Vagina (tissue), 2 donors: ENCODE measurements at places on chromosomes 4 and X.

DNA sequence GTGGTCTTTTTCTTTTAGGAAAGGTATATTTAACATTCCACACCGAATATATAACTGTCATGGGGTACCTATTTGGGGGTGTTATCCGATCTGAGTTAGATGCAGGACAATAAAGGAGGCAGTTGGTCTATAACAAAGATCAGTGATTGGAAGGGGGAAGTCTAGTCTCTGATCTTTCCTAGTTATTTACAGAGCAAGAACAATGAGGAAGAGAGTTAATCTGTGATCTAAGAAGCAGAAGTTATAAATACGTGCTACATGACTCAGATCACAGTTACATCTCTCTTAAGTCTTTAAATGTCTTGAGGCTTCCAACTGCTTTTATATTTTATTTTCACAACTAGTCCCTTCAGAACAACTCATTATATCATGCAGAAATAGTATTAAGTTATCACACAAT, 33.2 kb upstream of the ARMCX4 start:
- DNase-seq: no peak

- DNase-seq: no peak
Measured at GRCh38 chr4:130125467-130125866, 1029.5 kb downstream of the C4orf33 start.

DNA sequence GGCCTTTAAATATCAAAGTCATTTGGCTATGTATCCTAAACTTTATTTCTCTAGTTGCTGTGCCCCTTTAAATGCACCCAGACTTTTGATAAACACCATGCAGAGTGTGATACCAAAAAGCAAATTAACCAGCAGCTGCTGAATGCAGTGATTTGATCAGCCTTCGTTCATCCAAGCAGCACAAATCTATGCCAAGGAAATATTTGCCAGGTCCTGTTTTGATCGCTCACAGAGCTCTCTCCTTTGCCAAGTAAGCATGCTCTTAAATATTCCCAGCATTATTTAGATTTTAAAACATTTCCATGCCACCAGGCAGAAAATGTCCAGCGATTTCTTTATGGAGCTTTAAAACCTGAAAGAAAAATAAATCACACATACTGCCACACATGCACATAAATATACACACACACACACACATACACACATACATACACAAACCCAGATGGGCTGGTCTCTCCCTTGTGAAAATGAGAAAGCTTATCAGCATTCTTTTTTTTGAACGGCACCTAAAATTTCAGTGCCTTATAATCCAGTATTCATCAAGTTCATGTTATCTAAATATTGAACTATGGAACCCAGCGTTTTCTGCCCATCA, 35.7 kb downstream of the BTC start:
- no peak for DNase-seq

DNA sequence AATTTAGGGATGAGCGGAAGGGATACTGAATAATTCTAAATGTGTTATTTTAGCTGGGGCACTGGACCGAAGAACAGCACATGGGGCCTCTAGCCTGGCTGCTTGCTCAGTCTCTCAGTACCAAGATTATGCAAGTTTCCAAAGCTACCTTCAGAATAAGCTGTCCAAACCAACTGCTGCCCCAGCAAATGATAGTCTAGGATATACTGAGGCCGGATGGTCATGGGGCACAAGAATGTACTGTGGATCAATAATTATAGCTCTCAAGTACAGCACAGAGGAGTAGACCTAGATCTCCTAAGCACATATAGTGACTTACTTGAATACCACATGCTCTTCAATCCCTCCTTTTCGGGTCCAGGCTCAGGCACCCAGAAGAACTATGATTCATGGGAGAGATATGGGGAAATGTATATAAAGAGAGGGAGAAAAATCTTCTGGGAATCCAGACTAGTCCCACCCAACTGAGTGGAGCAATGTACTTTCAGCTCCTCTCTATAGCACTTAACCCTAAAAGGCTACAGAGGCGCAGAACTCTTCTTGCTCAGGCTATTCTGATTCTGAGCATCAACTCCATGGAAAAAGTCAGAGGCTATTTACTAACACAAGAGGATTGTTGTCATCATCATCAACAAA, 160.3 kb upstream of the GPC4 start:
- DNase-seq: no peak

- DNase-seq: no peak
Measured at GRCh38 chr4:6408263-6408662, 64.2 kb downstream of the PPP2R2C start.

DNA sequence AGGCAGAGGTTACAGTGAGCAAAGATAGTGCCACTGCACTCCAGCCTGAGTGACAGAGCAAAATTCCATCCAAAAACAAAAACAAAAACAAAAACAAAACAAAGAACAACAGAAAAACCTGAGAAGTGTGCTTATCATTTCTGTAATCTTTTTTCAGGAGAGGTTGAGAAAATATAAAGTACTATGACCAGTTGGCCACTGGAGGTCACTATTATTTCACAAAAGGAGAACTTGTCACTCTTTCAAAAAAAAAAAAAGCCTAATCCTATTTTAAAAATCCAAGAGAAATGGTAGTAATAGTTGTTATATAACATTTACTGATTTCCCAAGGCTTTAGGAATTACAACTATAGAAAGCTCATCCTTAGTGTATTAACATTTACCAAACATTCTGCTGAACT, 24.9 kb upstream of the RNF150 start:
- DNase-seq: no peak

- no peak for DNase-seq
Measured at GRCh38 chrX:40084471-40085101, 13.2 kb downstream of the BCOR start.

- DNase-seq: no peak
Measured at GRCh38 chr4:92599044-92599443, 295.3 kb downstream of the GRID2 start.

DNA sequence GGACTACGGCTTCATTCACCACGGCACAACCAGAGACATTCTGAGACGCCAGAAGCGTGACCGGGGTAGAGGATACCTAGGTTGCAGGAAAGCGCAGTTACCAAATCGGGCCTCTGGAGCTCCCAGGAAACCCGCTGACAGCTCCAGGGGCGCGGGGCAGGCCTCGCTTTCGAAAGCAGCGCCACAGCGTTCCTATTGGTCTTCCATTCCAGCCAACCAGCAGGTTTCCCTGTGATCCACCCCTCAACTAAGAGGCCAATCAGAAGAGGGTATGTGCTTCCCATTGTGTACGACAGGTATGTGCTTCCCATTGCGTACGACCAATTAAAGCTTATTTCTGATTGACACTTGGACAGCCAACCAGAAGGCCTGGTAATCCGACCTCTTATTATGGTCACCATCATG, 14.9 kb downstream of the SNX12 start:
- DNase-seq: no peak

DNA sequence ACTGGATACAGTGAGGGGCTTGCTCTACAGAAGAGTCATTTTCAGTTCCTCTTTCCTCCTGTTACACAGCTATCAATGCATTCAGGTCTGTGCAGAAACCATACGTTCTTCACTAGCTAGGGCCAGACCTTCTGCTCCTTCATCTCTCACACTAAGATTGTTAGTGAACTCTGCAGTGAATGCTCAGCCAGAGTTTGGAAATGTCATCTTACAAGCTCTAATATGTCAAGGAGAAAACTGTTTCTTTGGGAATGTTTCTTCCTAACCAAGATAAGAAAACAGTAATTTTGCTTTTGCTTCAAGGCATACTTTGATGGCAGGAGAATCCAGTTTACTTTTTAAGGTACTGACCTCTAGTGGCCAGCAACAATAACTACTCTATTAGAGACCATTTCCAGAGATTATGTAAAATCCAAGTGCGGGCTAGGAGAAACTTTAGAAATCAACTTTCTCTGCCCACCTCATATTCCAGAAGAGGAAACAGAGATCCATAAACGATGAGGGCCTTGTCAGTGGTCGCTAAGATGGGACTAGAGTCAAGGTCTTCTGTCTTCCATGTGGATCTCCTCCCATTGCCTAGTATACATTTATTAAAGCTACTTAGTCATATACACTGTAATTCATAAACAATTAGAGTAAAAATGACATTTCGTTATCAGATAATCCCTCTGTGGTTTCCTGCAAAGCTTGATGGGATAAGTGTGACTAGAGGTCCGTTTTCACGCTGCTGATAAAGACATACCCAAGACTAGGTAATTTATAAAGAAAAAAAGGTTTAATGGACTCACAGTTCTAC, 12.1 kb upstream of the CC2D2A start:
- no peak for DNase-seq

DNA sequence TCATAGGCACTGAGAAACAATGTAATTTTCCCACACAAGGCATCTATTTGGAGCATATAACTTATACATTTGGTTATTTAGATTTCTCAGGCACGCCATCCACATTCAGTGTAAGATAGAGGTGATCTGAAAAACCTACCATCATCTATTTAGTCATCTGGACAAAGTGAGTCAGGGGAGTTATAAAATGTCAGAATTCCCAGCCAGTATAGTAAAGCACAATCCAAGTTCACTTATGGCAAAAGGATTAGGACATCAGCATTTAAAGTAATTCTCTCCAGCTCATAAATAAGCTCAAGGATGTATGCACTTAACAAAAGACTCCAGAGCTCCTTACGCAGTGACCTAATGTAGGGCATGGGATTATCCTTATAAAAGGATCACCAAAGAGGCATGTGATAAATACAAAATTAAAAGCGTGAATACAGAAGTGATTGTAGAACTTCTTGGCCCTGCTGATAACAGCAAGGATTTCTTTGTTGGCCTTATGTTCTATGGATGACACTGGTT, 65.3 kb upstream of the DCLK2 start:
- no peak for DNase-seq

DNA sequence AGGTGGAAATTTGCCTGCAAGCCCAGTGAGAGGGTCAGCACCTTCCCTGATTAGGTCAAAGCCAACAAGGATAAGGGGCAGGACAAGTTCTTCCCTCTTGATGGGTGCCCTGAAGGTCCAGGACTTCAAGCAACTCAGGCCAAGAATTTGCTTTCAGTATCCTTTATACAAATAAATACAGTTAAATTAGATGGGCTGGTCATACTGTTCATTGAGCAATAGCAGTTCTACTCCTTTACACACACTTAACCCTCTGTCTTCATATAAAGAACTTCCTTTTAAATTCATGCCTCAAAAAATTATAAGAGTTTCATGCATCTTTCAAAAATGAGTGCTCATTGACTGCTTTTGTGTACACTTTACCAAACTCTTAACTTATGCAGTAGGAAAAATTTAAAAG, 392.0 kb downstream of the SPRY1 start:
- DNase-seq: no peak

GRCh38 chr4:112327965-112328733, 31.0 kb downstream of the ALPK1 start:
- no peak for DNase-seq

- no peak for DNase-seq
Measured at GRCh38 chrX:119948381-119948780, 4.8 kb upstream of the NKAP start.

GRCh38 chrX:110338935-110339334, 19.7 kb upstream of the RTL9 start:
- DNase-seq: no peak

DNA sequence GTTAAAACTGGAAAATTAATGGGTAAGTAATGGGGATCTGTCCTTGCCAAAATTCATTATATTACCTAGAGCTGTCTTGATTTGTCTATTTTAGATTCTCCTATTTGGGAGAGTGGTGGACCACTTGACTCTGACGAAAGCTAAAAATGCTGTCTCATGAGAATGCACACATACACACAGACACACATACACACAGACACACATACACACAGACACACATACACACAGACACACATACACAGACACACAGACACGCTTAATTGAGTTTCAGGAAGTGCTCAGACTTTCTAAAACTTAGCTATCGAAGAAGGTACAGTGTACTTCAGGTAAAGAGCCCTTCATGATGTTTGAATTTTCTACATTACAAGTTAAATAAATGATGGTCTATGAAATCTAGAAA, 279.5 kb downstream of the ANKRD50 start:
- DNase-seq: no peak

DNA sequence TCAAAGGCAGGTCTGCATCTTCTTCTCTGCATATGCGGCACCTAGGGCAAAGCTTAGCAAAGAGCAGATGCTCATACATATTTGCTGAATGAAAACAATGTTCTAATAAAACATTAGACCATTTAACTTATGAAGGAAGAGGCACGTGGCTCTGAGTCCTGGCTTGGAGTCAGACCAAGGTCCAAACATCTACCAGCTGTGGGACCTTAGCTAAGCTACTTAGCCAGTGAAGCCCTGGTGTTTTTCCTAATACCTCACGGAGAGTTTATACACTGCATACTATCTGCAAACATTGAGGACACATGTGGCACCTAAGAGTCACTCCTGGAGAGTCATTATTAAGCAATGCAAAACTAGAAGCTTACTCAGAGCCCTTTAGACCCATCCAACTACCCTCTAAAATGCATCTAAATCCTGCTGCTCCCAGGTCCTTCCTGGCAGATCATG, 9.0 kb downstream of the PDGFC start:
- no peak for DNase-seq

DNA sequence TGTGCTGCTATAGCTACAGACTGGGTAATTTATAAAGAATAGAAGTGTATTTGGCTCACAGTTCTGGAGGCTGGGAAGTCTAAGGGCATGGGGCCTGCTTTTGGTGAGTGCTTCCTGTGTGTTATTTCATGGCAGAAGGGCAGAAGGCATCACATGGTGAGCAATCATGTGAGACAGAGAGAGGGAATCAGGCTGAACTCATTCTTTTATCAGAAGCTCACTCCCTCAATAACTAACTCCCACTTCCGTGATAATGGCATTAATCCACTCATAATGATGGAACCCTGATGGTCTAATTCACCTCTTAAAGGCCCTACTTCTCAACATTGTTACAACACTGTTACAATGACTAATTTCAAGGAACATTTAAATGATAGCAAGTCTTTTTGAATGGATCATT, 129.4 kb downstream of the FAT4 start:
- no peak for DNase-seq

DNA sequence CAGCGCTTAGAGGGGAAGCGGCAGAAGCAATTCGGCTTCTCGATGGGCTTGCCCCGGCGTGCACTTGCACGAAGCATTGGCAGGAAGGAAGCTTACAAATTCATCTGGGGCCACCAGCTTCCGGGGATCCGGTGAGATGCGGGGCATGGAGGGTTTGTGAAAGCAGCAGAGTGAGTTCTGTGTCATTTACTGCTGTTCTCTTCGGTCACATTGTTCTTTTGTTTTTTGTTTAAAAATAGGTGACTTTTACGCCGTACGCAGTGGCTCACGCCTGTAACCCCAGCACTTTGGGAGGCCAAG, 47.0 kb downstream of the ASMT start:
- DNase-seq: no peak

GRCh38 chrX:102841706-102842003, 95.4 kb upstream of the RAB40AL start:
- DNase-seq: no peak

GRCh38 chr4:137923494-137923893, 318.7 kb downstream of the SLC7A11 start:
- no peak for DNase-seq

- no peak for DNase-seq
Measured at GRCh38 chrX:10939424-10939823, 171.7 kb upstream of the HCCS start.

DNA sequence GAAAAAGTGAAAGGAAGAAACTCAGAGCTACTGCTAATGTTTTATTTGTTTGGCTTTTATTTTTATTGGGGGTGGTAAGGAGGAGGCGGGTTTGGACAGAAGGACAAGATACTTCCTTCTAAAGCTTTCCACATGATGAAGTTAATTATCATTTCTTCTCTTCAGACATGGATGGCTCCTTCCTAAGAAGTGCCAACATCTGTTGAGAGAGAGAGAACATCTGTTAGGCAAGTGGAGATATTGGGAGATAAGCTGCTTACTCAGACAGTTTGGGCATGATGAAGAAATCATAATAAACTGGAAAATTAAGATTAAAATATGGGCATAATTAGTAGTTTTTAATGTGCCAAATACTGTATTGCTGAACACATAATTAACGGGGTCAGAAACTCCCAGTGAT, 535.7 kb upstream of the INTU start:
- no peak for DNase-seq
